ENCODE measurements at places on chromosomes 2 and 18.

DNA sequence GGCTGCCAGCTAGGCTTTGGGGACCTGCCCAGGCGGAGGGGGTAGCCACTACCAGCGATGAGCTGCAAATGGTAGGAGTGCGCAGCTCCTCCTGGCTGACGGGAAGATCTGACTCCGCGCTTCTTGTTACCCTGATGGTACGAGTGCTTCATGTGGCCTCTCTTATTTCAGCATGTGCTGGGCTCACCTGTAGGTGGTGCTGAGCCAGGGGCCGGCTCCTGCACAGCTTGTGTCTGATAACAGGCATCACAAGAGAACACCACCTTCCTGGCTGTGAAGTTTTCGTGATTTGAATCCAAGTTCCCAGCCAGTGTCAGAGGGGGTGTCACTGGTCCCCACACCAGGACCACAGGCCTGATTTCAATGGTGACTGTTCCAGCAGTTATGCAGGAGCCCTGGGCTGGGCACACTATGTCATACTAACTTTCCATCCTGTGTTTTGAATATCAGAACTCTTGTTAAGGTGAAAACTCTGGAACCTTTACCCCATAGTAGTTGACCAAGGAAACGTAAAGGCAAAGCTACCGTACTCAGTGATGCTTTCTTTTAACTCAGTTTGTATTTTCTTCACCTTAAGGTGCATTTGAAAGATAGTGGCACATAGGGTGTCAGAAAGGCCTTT lies 28.0 kb downstream of the APCDD1 start:
- no peaks in the 10 kb centered on the region for H3K36me3 ChIP-seq
- no peak overlapping the region for H3K4me3 ChIP-seq
- H3K4me1 ChIP-seq, result peaks cover 11% of the 10 kb centered on the region
- no peaks in the 10 kb centered on the region for H3K27me3 ChIP-seq

GRCh38 chr2:200189964-200190363 lies 116.5 kb upstream of the SPATS2L start:
- H3K36me3 ChIP-seq, result no peaks in the 10 kb centered on the region
- H3K27me3 ChIP-seq, result peaks cover 18% of the 10 kb centered on the region
- DNase-seq, result no peak
- H3K27ac ChIP-seq, result no peak overlapping the region

DNA sequence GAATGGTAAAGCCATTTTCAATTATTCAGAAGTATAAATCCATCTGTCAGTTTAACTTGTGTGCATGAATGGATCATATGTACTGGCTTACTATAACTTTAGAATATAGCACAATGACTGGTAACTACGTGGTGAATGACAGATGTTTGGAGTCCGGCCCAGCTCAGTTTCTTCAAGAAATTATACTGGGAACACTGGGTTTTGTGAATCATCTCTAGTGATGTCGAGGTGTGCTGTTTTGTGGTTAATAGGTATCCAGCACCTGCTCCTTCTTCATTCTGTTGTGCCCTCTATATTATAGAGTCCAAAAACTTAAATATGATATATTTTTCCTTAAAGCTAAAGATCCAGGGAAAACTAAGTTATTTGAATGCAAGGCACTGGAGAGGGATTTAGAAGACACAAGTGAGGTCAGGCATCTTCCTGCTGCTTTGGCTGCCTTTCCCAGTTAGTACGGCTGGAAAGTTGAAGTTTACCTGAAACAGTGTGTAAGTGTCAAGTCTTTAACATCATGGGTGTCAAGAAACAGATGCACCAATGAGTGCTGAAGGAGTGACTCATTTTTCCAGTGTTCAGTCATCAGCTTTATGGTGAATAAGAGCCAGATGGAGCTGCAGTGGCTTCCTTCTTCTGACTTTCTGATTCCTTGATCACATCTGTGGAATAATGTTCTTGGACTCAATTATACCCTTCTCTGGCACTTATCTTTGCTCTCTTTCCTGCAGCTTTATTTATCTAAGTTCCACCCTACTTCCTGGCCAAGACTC lies 1079.5 kb upstream of the CELF4 start:
- DNase-seq, result no peak
- no peaks in the 10 kb centered on the region for H3K27me3 ChIP-seq
- H3K27ac ChIP-seq, result no peak overlapping the region
- peaks cover 2% of the 10 kb centered on the region for H3K4me1 ChIP-seq
- H3K36me3 ChIP-seq, result no peaks in the 10 kb centered on the region

GRCh38 chr2:177059293-177059692 lies 153.3 kb upstream of the HNRNPA3 start:
- H3K4me3 ChIP-seq, result no peak overlapping the region
- no peak overlapping the region for H3K27ac ChIP-seq
- DNase-seq, result no peak
- no peaks in the 10 kb centered on the region for H3K36me3 ChIP-seq
- H3K27me3 ChIP-seq, result no peaks in the 10 kb centered on the region
- no peaks in the 10 kb centered on the region for H3K4me1 ChIP-seq

- H3K27ac ChIP-seq, result no peak overlapping the region
- H3K4me1 ChIP-seq, result no peaks in the 10 kb centered on the region
- H3K4me3 ChIP-seq, result no peak overlapping the region
- no peak for DNase-seq
Observed at GRCh38 chr2:47014564-47015051, 99.0 kb upstream of the MCFD2 start.

GRCh38 chr2:165466386-165466785 lies 3.1 kb upstream of the CSRNP3 start:
- DNase-seq, result no peak
- H3K27me3 ChIP-seq, result no peaks in the 10 kb centered on the region
- H3K36me3 ChIP-seq, result no peaks in the 10 kb centered on the region
- no peak overlapping the region for H3K27ac ChIP-seq
- H3K4me1 ChIP-seq, result no peaks in the 10 kb centered on the region
- H3K4me3 ChIP-seq, result no peak overlapping the region

- DNase-seq, result no peak
- no peaks in the 10 kb centered on the region for H3K4me1 ChIP-seq
- H3K27me3 ChIP-seq, result no peaks in the 10 kb centered on the region
- no peaks in the 10 kb centered on the region for H3K36me3 ChIP-seq
- no peak overlapping the region for H3K27ac ChIP-seq
- no peak overlapping the region for H3K4me3 ChIP-seq
Observed at GRCh38 chr2:106953779-106954178, 67.8 kb upstream of the ST6GAL2 start.

- no peak overlapping the region for H3K27ac ChIP-seq
- H3K4me3 ChIP-seq, result no peak overlapping the region
- H3K4me1 ChIP-seq, result peaks cover 35% of the 10 kb centered on the region
Observed at GRCh38 chr2:143422681-143423080, 293.5 kb downstream of the ARHGAP15 start.

- H3K4me1 ChIP-seq, result no peaks in the 10 kb centered on the region
- no peaks in the 10 kb centered on the region for H3K36me3 ChIP-seq
- H3K27me3 ChIP-seq, result peaks cover 3% of the 10 kb centered on the region
- H3K4me3 ChIP-seq, result no peak overlapping the region
- H3K27ac ChIP-seq, result no peak overlapping the region
- no peak for DNase-seq
Observed at GRCh38 chr18:6486764-6487426, 72.2 kb upstream of the L3MBTL4 start.

DNA sequence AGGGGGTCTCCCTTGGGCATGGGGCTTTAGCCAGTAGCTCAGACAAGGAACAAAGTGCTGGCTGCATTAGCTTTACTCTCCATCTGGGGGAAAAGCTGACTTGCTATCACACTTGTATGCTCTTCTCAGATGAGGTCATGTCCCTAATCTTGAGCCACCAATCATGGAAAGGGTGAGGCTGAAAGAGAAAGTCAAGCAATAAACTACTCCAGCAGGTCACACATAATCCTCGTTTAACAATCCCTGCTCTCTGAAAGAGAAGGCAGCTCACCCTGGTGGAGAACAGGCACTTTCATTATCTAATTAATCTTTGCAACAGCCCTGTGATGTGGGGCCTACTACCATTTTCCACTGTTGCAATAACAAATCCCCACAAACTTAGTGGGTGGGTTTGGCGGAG lies 129.7 kb upstream of the CAPN13 start:
- H3K36me3 ChIP-seq, result no peaks in the 10 kb centered on the region
- no peak overlapping the region for H3K4me3 ChIP-seq
- H3K27me3 ChIP-seq, result no peaks in the 10 kb centered on the region
- peaks cover 17% of the 10 kb centered on the region for H3K4me1 ChIP-seq

DNA sequence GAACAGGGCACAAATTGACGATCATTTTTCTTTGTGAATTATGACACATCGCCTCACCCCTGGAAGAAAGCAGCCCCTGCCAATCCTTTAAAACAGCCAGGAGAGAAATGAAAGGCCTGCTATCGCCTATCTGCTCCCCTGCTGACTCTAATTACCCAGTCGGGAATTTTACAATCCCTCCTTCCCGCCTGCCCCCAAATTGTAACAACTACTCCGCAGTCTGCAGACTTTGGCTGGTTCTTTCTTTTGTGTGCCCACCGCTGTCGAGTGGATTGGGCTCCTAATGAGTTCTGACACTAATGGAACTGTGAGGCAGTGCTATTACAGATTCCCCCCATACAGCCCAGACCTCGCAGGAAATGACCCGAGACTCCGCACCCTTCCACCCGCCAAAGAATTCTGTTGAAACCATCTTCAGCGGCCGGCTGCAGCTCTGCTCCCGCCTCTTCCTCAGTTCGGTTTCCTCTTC lies 281.2 kb upstream of the PARD3B start:
- H3K27ac ChIP-seq, result no peak overlapping the region
- H3K4me3 ChIP-seq, result no peak overlapping the region
- H3K36me3 ChIP-seq, result no peaks in the 10 kb centered on the region
- peaks cover 32% of the 10 kb centered on the region for H3K27me3 ChIP-seq
- no peak for DNase-seq

Measured in activated naive CD8-positive, alpha-beta T cell treated with anti-CD3 and anti-CD28 coated beads, Interleukin-2, amount 50 U/mL, for 24 hours (primary cell).